Bladder microvascular endothelial cell (primary cell): ENCODE measurements at places on chromosomes 6 and 20. TPM values are rescaled to one million over a fixed set of nuclear protein-coding genes. Genes with fewer than 3 reads are reported as not detected.

Gene LTB
- total RNA-seq = 4.9 and 39.7 TPM in 2 replicates

Gene GPLD1
- total RNA-seq = 0.06 TPM in 1 of 2 replicates, not detected in the other

Gene TAGAP
- total RNA-seq = not detected in 2 replicates

Gene FANCE
- 10.3 and 11.3 TPM in 2 replicates for total RNA-seq

Gene SLC17A3
- not detected in 2 replicates for total RNA-seq

Gene HLA-DRB1
- total RNA-seq = 4.2 and 55.4 TPM in 2 replicates

Gene BCKDHB
- 4.5 and 10.7 TPM in 2 replicates for total RNA-seq

Gene TBXT
- total RNA-seq = not detected in 2 replicates

Gene HLA-DMB
- total RNA-seq = 1.0 and 2.4 TPM in 2 replicates

Gene ZNF391
- total RNA-seq = 0.16 and 0.50 TPM in 2 replicates

Gene SAPCD1
- total RNA-seq = 1.3 and 2.9 TPM in 2 replicates

Gene ARFGEF3
- 2.1 and 3.9 TPM in 2 replicates for total RNA-seq

Gene SLC24A3
- total RNA-seq = 0.16 TPM in 1 of 2 replicates, not detected in the other

Gene SULF2
- 115 and 388 TPM in 2 replicates for total RNA-seq

Gene RFX6
- total RNA-seq = not detected in 2 replicates

Gene COX4I2
- total RNA-seq = not detected in 2 replicates

Gene HACE1
- 13.1 and 18.9 TPM in 2 replicates for total RNA-seq

Gene NFATC2
- total RNA-seq = 2.1 and 7.5 TPM in 2 replicates

Gene MAS1
- total RNA-seq = under 0.01 TPM in 1 of 2 replicates, not detected in the other

Gene PLG
- under 0.01 TPM in 1 of 2 replicates, not detected in the other for total RNA-seq

Gene MYCT1
- total RNA-seq = 82.4 and 188 TPM in 2 replicates

Gene BANF2
- not detected in 2 replicates for total RNA-seq

Gene FAXC
- total RNA-seq = 0.81 and 1.6 TPM in 2 replicates

Gene ESR1
- total RNA-seq = not detected in 2 replicates

Gene GPR6
- not detected in 2 replicates for total RNA-seq
